ENCODE measurements at places on chromosomes 11 and 22.

GRCh38 chr11:1792461-1792860 is 28.7 kb upstream of the CTSD start:
- no peak for DNase-seq

DNA sequence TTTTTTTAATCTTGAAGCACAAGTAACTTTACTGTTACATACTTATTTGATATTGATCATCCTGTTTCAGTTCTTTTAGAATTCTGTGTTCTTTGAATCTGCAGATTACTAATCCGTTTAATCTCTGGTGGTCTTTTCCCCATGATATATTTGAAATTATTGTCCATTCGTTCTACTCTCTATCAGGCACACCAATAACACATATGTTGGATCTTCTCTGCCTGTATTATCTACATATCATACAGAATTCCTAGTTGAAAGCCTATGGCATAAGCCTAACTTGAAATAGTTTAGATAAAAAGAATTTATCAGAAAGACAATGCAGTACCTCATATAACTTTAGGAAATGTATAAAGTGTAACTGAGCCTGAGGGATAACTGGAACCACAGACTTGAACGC is 32.6 kb downstream of the STK33 start:
- no peak for DNase-seq

DNA sequence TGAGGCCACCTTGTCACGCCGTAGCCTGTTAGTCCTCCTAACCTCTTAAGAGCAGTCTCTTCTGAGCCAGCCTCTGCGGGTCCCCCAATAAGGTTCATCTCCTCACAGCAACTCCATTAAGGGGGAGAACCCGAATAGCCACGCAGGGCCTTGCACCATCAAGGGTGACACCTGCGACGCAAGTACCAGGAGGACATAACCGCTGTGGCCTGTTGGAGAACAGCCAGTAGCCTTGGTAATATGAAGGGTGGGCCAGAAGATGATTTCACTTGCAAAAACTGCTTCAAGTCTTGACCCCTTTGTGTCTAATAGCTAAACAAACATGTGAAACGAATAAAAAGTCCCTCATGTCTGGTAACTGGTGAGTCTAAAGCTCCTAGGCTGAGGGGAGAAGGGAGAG is 14.8 kb downstream of the ARFGAP2 start:
- DNase-seq: no peak

DNA sequence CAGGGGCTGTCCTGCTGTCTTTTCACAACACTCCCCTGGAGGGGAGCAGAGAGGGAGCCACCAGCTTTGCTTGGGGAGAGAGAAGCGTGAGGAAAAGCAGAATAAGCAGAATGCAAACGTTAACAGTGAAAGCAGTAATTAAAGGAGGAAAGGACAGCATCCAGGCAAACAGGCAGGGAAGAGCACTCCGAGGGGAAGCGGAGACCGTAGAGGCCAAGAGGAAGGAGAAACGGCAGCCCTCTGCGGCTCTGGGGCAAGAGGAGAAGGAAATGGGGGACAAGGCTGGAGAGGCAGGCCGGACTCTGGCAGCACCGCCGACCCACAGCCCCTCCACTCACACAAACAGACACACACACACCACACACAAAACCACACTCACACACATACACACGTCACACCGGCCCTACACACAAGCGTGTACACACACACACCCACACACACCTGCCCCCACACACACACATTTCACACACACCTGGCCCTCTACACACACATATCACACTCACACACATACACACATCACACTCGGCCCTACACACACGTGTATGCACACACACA is 449.8 kb downstream of the SOX6 start:
- DNase-seq: no peak

DNA sequence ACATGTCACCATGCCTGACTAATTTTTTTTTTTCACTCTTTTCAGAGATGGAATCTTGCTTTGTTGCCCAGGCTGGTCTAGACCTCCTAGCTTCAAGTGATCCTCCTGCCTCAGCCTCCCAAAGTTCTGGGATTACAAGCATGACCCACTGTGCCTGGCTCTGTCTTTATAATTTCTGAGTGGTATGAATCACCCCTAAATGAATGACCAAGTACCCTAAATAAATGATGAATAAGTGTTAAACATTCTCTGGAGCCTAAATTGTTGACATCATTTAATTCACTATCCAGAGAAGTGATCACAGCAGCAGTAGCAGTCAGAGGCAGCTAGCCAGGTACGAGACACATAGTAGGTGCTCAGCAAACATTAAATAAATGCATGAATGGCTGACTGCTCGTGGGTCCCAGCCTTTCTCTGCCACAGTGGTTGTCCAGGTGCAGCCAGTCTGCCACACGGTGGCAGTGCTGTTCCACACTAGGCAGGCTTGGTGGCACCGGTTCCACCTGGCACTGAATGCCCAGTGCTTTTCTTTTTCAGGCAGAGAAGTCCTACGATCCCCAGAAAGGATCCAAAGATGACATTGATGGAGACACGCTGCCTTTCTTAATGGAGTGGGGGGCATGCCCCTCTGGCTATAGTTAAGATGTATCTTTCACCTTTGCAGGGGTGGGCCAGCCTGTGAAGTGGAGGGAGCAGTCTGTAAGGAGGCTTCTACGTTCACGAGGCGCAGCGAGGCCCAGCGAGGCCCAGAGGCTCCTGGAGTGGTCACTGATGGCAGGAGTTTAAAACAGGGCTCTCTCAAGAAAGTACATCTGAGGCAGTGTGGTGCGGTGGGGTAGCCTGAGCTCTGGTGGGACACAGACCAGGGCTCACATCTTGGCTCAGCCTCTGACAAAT is 8.7 kb upstream of the TTC12 start:
- DNase-seq: peak; percentile 36

DNA sequence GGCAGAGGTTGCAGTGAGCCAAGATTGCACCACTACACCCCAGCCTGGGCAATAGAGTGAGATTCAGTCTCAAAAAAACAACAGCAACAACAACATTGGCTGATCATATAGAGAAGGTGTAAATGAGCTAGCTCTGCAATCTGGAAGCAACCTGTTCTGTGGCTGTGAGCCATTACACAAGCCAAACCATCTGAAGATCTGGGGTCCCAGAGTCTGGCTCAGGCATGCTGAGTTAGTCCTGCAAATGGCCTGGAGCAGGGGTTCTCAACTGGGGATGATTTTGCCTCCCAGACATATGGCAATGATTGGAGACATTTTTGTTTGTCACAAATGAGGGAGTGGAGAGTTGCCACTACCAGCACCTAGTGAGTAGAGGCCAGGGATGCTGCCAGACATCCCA is 42.3 kb upstream of the RAB1B start:
- no peak for DNase-seq

- DNase-seq: no peak
Observed at GRCh38 chr11:124608147-124608546, 3.1 kb upstream of the PANX3 start.

DNA sequence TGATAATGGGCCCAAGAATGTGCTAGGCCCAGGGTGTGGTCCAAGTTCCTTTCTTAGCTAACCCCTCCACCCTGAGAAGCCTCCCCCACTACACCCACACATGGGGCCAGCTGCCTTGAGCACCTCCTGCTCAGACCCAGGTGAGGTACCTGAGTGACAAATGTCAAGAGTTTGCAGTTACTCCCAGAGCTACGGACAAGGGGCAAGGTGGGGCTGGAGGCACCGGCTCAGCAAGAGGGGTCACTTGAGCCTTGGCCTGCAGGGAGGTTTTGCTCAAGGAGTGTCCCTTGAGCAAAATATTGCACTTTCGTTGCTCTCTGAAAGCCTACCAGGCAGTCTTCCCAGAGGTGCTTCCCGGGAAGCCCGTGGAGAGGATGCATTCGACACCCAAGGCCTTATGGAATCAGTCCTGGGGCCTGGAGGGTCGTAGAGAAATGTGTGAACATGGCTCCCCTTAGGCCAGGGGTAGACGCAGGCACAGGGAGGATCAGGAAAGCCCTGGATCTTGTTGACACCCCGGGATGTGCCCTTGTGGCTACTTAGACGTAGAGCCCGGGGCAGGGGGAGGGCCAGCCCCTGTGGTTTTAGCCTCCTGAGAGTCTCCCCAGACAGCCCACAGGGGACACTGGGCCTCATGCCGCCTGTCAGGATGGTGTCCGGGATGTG is 114.2 kb downstream of the KCNQ1 start:
- no peak for DNase-seq

DNA sequence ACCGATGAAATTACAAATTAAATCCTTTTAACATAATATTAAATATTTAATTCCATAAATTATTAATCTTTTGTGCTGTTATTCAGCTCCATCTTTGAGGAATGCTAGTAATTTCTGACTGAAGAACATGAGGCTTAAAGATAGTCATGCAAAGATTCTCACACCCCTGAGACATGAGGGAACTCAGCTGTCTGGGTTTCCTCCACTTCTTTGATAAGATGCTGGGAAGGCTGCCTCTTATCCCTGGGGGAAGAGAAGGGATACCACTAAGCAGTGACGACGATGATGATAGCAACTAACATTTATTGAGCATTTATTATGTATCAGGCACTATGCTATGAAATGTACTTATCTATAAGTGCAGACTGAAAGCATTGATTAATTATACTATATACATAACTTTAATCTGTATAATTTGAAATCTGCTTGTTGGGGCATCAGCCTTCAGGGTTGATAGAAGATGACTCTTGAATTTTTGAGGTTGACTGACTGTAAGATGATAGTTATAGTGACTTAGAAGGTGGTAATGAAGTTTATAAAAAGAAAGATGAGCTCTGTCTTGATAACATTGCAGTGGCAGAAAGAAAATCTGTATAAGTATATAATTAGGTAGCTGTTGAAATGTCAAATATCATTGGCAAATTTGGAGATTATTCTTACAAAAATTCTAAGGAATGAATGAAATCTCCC is 78.4 kb downstream of the SIK2 start:
- no peak for DNase-seq

DNA sequence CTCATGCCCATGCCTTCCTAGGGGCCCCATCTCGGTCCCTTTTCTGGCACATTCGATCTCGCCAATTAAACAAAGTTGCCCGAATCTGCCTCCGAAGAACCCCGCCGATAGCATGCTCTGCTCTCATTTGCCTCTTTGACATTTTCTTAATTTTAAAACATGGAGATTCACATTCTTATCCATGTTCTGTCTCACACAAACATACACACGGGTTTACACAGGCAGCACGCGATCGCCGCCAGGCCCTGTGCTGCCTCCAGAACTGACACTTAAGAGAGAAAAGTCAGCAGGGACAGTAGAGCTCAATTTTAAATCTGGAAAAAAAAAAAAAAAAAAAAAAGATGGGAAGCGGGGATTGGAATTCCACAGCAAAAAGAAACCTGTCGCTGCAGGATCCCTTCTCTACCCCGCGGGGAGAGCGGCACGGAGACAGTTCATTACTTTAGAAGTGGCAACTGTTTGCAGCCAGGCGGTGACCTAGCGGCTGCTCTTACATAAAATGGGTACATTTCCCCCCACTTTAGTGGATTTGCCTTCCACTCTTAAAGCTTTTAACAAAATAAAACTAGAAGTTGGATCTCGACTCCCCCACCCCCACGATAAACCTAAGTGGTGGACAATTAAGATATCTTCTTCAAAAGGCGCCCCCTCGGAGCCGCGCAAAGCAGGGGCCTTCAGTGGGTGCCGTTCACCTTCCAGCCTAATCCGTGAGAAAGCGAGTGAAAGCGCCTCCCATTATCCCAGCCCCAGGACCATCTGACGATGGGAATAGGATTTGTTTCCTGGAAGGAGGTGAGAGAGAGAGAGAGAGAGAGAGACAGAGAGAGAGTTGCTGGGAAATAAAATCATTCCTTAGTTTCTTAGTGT is 13.7 kb downstream of the PAX6 start:
- DNase-seq: no peak

DNA sequence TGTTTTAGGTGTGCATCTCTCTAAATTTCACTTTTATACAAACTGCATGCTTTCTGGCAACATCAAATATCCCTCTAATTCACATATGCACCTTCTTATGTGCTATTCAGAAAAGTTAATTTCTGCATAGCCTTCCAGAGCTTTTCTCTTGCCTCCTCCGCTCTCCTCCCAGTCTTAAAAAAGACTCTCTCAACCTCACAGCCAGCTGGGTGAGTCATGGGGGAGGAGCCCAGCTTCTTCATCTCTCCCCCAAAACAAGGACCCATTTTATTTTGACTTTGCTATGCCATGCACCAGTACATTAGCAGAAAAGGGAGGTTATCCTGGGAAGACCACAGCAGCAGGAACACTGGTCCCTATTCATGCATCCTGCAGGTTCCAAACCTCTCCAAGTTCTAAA is 234.4 kb downstream of the KCNA4 start:
- DNase-seq: no peak

DNA sequence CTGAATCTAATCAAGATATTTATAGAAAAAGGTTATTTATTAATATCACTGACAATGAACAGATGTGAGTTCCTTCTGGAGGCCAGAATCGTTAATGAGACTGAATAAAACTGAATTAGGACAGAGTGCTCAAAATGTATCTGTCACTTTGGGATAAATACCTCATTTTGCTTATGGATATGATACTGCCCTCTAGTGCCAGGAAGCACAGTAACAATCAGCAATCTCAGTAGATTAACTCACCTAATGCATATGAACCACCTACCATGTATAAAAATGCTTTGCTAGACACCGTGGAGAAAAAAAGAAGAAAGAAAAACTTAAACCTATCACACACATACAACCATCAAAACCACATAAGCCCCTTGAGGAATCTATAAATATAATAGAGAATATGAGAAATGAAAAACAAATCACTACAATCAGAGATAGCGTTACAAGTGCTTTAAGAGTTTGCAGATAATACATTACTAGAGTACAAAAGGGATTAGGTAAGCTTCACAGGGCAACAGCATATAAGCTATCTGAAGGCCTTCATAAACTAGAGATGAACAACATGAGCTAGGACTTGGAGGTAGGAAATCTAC is 117.4 kb downstream of the SGSM3 start:
- DNase-seq: no peak

Data from stimulated activated CD8-positive, alpha-beta memory T cell treated with anti-CD3 and anti-CD28 coated beads, Interleukin-12 subunit alpha, Interleukin-12 subunit beta, amount 100 ng/mL, for 4 hours (primary cell).